ENCODE measurements at places on chromosomes 7 and 10.
A peak's percentile ranks its signal among the peaks of the same experiment; 100 is the strongest.

DNA sequence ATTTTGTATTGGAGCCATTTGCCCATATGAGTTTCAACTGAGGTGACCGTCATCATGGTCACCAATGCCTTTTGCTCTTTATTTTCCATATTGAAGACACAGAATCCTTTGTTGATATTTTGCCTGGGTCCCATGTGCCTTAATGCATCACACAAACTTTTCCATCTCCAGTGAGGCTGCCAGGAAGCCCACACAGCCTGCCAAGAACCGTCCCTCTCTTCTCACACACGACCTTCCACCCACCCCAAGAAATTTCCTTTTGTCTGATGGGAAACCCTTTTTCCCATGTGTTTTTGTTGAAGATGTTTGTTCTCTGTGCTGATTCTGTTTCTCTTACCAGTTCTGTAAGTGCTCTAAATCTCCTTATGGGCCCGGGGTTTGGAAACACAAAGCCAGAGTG is 168.9 kb downstream of the CSTF2T start:
- no peak for DNase-seq

GRCh38 chr7:101720324-101720723 is 91.2 kb upstream of the MYL10 start:
- DNase-seq, result peak; percentile 67

DNA sequence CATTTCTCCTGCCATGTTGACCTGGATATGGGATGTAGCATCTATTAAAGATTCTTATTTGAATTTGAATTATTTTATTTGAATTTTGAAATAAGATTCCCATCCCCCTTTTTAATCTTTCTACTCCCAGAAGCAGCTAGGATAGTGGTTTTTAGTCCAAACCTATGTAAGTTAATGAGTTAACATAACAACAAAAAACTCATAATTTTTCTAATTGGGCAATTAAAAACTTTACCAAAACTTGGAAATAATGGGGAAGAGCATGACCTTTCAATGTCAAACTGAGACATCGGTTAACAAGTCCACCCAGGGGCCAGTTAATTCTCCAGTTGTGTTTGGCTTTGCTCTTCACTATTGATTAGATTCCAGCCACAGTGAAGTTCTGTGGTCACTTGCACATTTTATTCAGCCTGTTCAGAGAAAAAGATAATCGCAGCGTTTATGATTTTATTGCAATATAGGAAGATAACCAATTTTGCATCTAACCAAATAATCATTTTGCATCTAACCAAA is 1.2 kb upstream of the FAM13C start:
- no peak for DNase-seq

DNA sequence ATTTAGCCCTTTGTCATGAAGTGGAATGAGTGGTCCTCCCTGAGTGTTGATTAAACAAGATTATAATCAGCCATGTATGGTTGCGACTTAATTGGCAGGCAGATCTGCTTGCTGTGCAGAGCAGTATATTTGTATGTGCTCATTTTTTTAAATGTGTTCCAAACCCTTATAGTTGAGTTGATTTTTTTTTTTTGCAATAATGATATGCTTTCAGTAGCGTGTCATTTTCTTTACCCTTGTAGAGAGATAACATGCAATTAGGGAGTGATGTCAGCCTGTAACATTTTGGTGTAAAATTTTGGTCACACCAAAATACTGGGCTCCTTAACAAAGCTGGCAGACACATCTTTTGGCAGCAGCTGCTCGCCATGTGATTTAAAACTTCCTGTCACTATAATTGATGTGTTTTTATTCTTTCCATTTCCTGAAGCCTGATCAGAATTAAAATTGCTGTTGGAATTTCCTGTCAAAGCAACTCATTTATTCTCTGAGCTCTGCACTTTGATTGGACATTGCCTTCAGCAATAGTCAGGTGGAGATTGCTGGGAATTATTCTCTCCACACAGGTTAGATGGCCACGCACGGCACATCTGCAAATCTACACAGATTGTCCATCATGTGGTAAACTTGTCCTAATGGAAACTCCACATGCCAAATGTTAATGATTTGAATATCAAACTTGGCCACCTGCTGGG is 125.3 kb downstream of the DYNC1I1 start:
- peak; percentile 15 for DNase-seq

- no peak for DNase-seq
These were observed 36.3 kb downstream of the ELFN1 start for GRCh38 chr7:1706381-1706720.

DNA sequence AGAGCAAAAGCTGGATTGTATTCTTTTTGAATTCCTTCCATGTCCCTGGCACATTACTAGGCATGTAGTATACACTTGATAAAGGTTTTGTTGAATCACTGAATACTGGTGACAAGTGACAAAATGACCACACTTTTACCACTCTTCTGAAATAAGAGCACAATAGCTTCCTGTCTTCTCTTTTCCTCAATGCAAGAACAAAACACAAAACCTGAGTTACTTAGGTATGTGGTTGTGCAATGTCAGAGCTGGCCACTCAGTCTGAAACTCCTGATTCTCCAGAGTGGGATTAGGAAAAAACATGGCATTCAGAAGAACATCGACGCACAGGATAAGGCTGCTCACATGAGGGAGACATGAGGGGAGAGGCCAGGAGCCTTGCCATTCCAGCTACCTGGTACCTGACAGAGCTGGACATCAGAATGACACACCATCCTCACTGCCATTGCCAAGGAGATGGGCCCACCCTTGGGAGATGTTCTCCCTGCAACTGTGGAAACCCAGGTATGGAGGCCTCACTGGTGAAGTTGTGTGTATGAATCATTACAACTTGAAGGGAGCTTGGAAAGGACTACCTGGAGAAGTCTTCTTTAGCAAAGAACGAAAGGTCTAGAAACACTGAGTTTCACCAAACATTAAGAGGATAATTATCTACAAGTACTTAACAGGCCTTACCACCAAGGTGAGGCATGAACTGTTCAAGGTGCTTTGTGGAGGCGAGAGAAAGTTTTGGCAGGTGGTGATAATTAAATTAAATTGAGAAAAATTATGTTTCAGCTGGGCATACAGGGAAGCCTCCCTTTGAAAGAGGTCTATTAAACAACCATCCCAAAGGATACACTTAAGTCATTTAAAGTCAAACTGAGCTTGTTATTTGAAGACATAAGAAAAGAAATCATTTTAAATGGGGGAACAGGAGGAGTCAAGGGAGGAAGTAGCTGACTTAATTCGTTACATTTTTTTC is 246.5 kb upstream of the AOAH start:
- DNase-seq, result no peak

- DNase-seq, result no peak
These were observed 47.8 kb upstream of the TMEM243 start for GRCh38 chr7:87267239-87267900.

DNA sequence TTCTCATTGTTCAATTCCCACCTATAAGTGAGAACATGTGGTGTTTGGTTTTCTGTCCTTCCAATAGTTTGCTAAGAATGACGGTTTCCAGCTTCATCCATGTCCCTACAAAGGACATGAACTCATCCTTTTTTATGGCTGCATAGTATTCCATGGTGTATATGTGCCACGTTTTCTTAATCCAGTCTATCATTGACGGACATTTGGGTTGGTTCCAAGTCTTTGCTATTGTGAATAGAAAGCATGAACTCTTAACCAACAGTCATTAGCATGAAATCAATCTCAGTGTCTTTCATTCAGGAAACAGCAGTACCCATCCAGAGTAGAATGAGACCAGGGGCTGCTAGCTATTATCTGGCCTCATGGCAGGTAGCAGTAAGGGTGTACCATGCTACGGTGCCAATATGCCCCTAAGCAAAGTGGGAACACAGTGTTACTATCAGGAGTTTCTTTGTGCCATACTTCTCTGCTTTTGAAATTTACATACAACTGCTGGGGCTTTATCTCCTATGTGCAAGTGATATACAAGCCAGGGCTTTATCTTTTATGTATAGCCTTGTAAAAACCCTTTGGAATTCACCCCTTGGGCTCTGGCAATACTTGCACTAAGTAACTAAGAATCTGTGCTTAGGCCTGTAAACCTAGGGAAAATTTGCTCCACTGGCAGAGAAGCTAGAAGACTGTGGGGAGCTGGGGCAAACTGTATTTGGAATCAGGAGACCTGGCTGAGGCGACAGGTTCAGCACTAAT is 5.4 kb downstream of the PON2 start:
- DNase-seq, result no peak

DNA sequence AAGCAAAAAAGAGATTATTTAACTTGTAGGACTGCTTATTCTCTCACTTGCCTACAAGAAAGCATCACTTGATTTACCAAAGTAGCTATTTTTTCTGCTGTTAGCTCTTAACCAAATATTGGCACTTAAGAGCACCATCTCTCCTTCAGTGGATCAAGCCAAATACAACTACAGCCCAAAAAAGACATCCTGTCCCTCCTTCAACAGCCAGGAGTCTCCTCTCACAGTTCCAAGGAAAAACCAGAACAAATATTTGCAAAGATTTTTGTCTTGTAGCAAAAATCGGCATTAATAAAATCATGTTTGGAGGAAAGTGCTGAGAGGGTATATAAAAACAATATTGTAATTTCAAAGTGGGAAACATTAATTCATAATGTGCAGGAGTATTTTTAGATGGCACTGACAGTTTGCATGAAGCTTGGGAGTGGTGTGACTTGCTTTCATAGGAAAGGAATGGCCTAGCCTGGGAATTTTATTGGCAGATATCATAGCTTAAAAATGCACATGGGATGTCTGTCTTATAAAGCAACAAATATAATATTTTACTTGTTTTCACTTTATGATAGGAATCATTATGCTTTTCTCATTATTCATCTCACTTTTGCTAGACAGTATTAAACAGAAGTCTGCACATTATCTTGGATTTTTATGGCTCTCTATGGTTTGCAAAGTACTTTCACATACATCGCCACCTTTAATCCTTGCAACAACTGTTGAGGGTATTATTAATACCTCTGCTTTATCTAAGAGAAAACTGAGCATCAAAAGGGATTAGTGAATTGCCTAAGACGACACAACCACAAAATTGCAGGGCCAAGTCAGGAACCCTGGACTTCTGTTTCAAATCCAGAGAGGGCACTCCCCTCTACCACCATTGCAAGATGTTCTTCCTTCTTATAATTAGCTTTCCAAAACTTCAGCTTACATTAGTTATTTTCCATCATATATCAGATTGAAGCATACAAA is 103.5 kb downstream of the AGMO start:
- no peak for DNase-seq

- no peak for DNase-seq
These were observed 8.3 kb upstream of the RHOBTB1 start for GRCh38 chr10:60952067-60952845.

- DNase-seq, result no peak
These were observed 44.8 kb upstream of the CUX1 start for GRCh38 chr7:101772508-101773211.

- DNase-seq, result no peak
These were observed 20.1 kb upstream of the SMNDC1 start for GRCh38 chr10:110324805-110325280.

- DNase-seq, result no peak
These were observed 104.9 kb downstream of the PPP1R17 start for GRCh38 chr7:31791881-31792280.

DNA sequence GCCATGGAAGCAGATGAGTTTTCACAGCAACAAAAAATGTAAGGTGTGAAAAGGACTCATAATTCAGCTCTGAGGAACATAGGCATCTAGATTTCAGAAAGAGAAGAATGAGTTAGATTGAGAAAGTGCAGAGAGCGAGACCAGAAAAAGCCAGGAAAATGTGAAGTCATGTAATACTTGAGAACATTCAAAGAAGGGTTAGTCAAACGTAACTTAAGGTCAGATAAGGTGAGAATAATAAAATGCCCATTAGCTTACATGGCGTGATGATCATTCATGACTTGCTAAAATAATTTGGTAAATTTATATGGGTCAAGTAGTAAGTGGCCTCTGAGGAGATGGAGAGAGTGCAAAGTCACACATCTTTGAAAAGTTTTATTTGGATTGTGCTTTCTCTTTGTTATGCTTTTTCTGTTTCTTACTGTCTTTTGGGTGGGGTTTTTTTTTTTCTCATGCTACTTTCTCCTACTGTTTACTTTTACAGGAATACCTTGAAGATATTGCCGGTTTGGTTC is 271.8 kb upstream of the NRG3 start:
- no peak for DNase-seq

- DNase-seq, result no peak
These were observed 4.5 kb downstream of the BBIP1 start for GRCh38 chr10:110914431-110914830.

DNA sequence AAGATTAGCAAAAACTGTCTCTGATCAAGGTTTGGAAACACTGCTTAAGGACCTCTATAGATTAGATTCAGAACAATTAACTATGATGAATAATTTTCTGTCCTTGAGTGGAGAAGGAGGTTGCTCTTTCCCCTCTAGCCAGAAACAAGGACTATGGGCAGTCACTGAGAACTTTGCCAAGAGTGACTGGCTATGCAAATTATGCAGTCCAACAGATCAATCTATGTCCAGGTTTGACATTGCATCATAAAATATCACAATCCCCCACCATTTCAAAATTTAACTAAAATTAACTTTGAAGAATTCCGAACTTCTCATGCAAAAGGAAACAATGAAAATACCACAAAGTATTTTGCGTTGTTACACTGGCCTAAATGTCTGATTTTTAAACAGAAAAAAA is 50.6 kb downstream of the TSPAN12 start:
- DNase-seq, result no peak

DNA sequence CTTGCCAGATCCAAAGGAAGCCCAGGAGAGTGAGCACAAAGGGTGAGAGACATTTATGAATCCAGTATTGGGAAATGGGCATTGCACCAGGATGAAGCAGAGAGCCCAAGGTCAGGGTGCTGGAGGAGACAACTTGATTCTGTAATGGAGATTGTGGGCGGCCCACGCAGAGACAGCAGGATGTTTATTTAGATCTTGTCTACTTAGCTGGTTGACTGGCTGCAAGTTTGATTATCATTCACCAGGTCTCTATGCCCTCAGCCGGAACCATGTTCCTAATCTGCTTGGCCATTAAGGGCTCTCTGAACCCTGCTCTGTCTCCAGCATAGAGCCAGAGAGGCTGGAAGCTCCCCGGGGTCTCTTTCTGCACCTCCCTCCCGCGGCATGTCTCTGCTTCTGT is 188.7 kb downstream of the PLXNA4 start:
- DNase-seq, result no peak

GRCh38 chr10:14179251-14179650 is 151.5 kb downstream of the FRMD4A start:
- DNase-seq, result no peak
